Activated CD4-positive, alpha-beta T cell treated with anti-CD3 and anti-CD28 coated beads, Interleukin-2, amount 50 U/mL, for 24 hours (primary cell): ENCODE measurements at places on chromosomes 6 and 20.

DNA sequence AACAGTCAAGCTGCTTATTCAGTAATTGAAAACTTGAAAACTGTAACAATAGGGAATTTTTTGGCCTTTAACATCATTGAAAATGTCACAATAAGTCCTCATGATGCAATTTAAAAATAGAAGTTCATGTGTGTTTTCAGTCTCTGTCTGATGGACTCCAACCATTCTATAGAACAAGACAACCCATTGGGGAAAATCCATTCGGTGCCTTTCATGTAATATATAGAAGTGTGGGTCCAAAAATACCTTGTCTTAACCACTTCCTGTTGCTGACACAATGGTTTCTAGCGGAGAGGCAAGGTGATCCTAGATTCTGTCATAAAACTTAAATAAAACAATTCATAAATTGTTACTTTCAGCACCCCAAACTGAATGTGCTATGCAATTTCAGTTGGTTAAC lies 1131.3 kb upstream of the MAP3K7 start:
- no peak for DNase-seq

DNA sequence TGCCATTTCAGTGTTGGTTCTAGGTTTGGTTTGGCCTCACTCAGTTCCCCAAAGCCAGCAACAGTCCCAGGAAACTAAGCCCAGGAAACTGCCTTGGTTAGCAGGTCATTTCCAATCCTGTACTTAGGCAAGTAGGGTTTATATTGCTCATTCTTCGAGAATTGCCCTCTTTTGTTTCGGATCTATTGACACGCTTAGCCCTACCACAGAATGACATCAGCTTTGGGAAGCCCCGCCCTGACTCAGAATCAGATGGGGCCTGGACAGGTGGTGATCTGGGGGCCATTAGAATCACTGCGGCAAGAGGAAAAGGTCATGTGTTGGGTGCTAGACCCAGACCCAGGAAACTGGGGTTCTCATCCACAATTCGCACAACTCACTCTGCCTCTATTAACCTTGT lies 578.2 kb downstream of the QKI start:
- no peak for DNase-seq

DNA sequence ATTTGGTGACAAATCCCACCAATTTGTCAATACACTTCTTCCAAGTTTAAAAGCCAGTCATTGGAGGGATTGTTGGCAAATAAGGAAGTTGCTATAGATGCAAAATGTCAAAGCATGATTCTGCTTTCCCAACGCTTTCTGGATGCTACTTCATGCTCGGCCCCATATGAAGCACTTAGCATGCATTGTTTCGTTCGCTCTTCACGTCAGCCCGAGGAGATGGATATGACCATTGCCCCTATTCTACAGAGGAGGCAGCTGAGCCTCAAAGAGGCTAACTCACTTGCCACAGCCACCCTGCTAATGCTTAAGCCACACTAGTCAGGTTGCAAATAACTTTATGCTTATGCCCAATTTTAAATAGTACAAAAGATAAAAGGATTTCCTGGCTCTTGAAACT lies 2.8 kb upstream of the NXT1 start:
- DNase-seq: no peak

GRCh38 chr6:84979541-84979940 lies 215.1 kb upstream of the TBX18 start:
- DNase-seq: no peak

GRCh38 chr6:3393836-3394202 lies 63.0 kb downstream of the SLC22A23 start:
- no peak for DNase-seq

- DNase-seq: peak; percentile 21
Measured at GRCh38 chr6:8131265-8131897, 29.0 kb upstream of the EEF1E1 start.
